ENCODE measurements at places on chromosomes 2 and 18. TPM values are rescaled to one million over a fixed set of nuclear protein-coding genes. Genes with fewer than 3 reads are reported as not detected.

SLC8A1 gene
- polyA plus RNA-seq, result not detected

FEV gene
- not detected for polyA plus RNA-seq

- DNase-seq, result no peak
- H3K36me3 ChIP-seq, result peaks cover 43% of the 10 kb centered on the region
- no peaks in the 10 kb centered on the region for H3K27me3 ChIP-seq
- no peak overlapping the region for H3K27ac ChIP-seq
- H3K4me3 ChIP-seq, result no peak overlapping the region
- H3K4me1 ChIP-seq, result no peaks in the 10 kb centered on the region
Measured at GRCh38 chr2:48508461-48509124, 21.4 kb upstream of the STON1 start.

L3MBTL4 gene
- 2.7 TPM for polyA plus RNA-seq

- H3K4me3 ChIP-seq, result no peak overlapping the region
- H3K4me1 ChIP-seq, result no peaks in the 10 kb centered on the region
- H3K27ac ChIP-seq, result no peak overlapping the region
- H3K36me3 ChIP-seq, result no peaks in the 10 kb centered on the region
- no peaks in the 10 kb centered on the region for H3K27me3 ChIP-seq
Measured at GRCh38 chr18:29250259-29250658, 1073.3 kb upstream of the CDH2 start.

GRCh38 chr2:17069564-17069963, 403.9 kb upstream of the CYRIA start:
- H3K27me3 ChIP-seq, result no peaks in the 10 kb centered on the region
- H3K36me3 ChIP-seq, result no peaks in the 10 kb centered on the region
- H3K4me3 ChIP-seq, result no peak overlapping the region
- H3K27ac ChIP-seq, result no peak overlapping the region

GRCh38 chr2:239751679-239752355, 273.3 kb downstream of the NDUFA10 start:
- H3K4me1 ChIP-seq, result peaks cover 22% of the 10 kb centered on the region
- H3K27ac ChIP-seq, result peak overlapping the region; percentile 62
- H3K4me3 ChIP-seq, result no peak overlapping the region
- H3K36me3 ChIP-seq, result no peaks in the 10 kb centered on the region
- DNase-seq, result peak; percentile 4

- no peak for DNase-seq
- peaks cover 13% of the 10 kb centered on the region for H3K27me3 ChIP-seq
- H3K36me3 ChIP-seq, result peaks cover 5% of the 10 kb centered on the region
- peaks cover 9% of the 10 kb centered on the region for H3K4me1 ChIP-seq
Measured at GRCh38 chr2:68939962-68940361, 12.7 kb downstream of the GKN2 start.

MC2R gene
- not detected for polyA plus RNA-seq

DNA sequence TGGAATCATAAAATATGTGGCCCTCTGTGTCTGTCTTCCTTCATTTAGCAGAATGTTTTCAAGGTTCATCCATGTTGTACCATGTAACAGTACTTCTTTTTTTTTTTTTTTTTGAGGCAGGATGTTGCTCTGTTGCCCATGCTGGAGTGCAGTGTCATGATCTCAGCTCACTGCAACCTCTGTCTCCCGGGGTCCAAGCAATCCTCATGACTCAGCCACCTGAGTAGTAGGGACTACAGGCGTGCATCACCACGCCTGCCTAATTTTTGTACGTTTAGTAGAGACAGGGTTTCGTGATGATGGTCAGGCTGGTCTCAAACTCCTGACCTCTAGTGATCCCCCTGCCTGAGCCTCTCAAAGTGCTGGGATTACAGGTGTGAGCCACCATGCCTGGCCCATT, 31.2 kb downstream of the RAB1A start:
- H3K27me3 ChIP-seq, result no peaks in the 10 kb centered on the region
- no peak for DNase-seq
- peaks cover 8% of the 10 kb centered on the region for H3K4me1 ChIP-seq
- peaks cover 18% of the 10 kb centered on the region for H3K36me3 ChIP-seq
- H3K4me3 ChIP-seq, result no peak overlapping the region

GRCh38 chr2:96108541-96109360, 7.6 kb downstream of the ADRA2B start:
- no peak overlapping the region for H3K27ac ChIP-seq
- H3K4me3 ChIP-seq, result no peak overlapping the region
- no peak for DNase-seq
- H3K4me1 ChIP-seq, result peaks cover 12% of the 10 kb centered on the region
